ENCODE measurements at places on chromosomes 12 and 14.

DNA sequence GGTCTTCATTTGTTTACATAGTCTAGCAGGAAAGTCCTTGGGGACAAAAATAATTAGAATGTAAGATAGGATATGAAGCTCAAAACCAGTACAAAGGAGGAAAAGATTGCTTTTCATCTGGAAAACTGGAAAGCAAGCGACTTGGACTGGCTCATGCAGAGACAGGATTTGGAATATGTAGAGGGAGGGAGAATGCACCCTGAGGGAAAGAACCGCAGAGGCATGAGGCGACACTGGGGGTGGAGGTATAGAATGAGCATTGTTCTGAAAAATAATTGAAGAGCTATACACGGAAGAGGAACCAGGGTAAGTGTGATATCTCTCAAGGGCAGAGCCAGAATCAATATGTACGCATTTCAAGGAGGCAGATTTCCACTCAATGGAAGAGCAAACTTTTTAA lies 85.5 kb downstream of the PLEKHG3 start:
- DNase-seq, result no peak

GRCh38 chr14:86714575-86714974 lies 1184.6 kb downstream of the FLRT2 start:
- DNase-seq, result no peak

GRCh38 chr12:44021471-44021971 lies 185.6 kb downstream of the TMEM117 start:
- DNase-seq, result no peak

DNA sequence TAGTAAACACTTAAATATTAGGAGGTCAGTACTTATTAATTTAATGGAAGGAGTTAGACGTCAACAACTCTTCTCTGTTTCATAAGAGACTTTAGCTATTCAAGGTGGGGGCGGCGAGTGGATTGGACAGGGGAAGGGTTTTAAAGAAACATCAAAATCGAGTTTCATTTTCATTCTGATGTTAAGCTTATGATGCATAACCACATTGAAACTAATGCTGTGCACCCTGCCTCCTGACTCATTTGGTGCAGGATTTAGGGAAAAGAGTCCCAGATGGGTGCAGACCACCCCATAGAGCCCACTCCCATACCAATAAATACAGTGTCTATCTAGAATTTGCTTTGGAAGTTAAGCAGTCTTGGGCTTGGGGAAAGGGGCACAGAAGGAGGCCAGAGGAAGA lies 7.4 kb downstream of the ZBTB39 start:
- DNase-seq, result peak; percentile 61

DNA sequence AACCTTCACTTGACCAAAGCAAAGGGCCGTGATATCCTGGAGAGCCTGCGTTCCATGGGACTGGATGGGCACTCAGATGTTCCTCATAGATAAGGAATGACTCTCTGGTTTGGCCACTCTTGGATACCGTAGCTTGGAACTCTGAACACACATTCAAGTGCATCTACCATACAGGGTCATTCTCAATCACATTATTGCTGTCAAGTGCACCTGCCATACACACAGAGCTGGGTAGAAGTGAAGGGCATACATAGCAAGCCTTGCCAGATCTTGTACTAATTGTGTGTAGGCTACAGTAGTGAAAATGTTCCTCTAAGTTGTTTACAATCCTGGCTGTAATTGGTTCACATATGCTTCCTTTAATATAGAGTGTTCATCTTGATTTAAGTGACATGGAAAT lies 58.3 kb downstream of the PELI2 start:
- DNase-seq, result no peak

- DNase-seq, result peak; percentile 14
These were observed at the start of gene KCNJ8 for GRCh38 chr12:21774358-21775132. KCNJ8 (minus strand) TSS chr12:21774706; CDS start chr12:21773616, 1,090 bp downstream.

DNA sequence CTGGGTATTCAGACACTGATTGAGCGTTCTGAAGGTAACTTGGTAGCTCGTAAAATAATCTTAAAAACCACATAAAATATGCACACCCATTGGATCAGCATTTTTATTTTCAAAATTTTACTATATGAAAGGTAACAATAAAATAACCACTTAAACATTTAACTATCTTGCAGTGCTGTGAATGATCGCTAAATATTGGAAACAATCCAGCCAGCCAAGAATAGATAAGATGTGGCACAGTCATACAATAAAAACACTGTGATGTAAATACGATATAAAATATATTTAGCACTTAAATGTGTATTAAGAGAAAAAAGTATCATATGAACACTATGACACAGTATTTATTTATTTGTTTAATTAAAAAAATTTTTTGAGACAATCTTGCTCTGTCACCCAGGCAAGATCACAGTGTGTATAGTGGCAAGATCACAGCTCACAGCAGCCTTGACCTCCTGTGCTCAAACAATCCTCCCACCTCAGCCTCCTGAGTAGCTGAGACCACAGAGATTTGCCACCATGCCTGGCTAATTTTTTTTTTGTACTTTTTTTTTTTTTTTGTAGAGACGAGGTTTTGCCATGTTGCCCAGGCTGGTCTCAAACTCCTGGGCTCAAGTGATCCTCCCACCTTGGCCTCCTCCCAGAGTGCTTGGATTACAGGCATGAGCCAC lies 39.4 kb downstream of the SDR9C7 start:
- no peak for DNase-seq

DNA sequence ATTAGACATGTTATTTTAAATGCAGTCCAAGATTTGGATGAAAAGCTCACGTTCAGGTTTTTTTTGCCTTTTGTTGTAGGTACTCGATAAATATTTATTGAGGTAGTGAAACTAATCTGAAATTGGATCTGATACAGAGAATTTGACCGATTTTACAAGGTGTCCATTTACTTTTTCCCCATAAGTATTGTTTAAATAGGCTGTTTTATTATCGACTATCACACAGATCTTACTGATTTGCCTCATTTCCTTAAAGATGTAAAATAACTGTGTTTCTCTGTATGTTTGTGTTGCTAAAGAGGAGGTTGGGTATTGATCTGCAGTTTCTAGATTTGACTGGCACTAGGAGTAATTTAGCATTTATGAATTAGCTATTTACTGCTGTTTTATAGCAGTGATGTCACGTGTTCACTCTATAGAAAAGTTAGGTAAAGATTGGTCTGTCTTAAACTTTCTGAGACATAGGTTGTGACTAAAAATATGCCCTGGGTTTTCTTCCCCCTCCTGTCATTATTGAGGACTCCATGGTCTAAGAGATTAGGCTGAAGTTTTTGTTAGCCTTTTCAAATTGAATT lies 3.5 kb downstream of the RAP1B start:
- no peak for DNase-seq

GRCh38 chr12:51270067-51270950 lies at the start of gene SMAGP:
SMAGP (minus strand) TSS chr12:51270415; CDS start chr12:51269278, 1,137 bp downstream.
- DNase-seq, result peak; percentile 58

DNA sequence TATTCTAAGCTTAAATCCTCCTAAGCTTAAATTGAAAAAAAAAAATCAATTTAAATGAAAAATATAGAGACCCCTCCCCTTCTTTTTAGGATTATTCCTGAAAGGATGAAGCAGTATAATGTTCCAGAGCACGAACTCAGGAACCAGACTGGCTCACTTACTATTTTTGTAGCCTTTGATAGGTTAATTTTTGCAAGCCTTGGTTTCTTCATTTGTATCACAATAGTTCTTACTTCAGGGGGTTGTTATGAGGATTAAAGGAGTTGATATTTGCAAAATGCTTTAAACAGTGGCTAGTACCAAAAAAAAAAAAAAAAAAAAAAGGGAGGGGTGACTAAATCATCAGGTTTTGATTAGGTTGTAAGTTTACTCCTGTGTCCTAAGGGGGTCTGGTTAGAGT lies 3.1 kb upstream of the RBM25 start:
- no peak for DNase-seq

GRCh38 chr12:94498073-94498472 lies 38.4 kb upstream of the CEP83 start:
- no peak for DNase-seq

DNA sequence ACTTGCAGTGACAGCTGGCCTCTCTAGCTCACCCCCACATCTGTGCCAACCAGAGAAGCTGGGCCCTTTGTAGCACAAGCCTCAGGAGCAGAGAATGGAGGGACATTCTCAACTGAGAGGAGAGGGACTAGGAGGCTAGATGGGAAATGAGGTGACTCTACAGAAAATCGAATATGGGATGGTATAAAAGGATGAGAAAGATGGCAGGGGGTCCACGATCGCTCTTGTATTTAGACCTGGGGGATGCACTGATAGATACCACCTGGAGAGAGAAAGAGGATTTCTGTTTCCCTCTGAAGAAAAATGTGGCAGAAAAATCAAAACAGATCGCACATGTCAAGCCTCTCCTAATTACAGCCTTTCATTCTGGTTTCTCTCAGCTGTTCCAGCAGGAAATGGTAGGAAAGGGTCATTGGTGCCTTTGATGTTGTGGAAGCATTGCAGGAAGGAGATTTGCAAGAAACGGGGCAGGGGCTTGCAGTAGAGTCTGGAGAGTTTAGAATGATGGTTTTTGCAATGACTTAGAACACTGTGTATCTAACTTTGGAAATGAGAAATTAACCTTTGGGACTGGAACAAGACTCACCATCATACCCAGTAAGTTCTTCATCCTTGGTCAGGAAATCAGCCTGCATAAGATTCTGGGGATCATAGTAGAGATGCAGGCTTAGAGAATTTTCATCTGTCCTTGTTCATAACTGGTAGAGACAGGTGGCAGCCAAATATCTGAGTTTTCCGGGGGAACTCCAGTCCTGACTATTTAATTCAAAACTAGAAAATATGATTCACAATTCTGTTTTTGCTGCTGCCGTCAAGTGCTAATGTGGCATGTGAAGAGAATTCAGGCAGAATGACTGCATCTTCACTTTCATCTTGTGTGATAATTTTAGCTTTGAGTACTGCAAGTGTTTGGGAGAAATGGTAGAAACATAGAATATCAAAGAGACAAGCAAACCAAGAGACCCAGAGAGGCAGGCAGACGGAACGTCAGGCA lies 98.8 kb downstream of the DAD1 start:
- DNase-seq, result no peak

DNA sequence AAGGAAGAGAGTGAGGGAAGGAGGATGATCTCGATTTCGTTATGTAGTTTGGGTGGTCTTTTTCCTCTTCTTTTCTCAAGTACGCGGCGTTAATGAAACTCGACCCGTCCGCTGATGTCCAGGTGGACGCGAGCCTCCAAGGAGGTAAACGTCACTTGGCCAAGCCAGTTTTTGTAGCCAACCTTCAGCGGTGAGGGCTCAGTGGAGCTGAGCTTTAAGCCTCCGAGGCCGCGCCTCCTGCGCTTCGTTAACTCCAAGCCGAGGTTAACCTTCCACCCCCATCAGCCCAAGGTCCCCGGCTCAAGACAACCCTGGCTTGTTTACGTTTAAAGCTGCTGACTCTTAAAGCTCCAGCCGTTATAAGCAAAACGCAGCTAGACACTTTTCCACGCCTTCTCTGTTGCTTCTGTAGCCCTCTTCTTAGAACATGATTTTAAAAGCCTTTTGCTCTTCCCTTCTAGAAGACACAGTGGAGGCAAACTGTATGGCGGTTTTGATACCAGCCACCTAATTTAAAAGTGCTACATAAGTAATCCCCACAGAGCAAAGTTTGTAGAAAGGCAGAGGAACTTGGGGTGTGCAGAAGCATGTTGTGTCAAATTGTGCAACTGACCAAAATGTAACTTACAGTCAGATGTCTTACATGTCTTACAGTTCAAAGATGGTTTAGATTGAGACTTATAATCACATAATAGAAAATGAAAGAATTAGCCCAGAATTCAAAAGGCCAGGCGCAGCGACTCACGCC lies 923 bp upstream of the ITPR2 start:
- DNase-seq, result peak; percentile 52

DNA sequence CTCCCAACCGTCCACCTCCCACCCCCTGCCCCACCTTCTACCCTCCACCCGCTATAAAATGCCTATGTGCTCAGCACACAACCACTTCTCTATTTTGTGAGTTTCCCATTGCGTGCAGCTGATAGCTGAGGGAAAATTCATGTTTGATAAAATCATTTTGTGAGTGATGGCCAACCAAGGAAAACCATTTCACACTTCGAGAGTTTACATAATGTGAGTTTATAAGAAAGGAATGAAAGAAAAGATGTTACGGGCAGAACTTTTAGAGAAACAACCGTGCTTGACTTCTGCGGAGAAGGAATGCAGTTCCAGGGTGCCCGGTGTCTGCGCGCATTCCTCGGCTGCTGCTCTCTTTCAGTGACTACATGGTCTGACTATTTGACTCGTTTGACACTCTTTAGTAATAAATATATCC lies 140.9 kb downstream of the EFCAB11 start:
- DNase-seq, result no peak

- no peak for DNase-seq
These were observed 14.3 kb upstream of the ATP23 start for GRCh38 chr12:57927086-57927485.

DNA sequence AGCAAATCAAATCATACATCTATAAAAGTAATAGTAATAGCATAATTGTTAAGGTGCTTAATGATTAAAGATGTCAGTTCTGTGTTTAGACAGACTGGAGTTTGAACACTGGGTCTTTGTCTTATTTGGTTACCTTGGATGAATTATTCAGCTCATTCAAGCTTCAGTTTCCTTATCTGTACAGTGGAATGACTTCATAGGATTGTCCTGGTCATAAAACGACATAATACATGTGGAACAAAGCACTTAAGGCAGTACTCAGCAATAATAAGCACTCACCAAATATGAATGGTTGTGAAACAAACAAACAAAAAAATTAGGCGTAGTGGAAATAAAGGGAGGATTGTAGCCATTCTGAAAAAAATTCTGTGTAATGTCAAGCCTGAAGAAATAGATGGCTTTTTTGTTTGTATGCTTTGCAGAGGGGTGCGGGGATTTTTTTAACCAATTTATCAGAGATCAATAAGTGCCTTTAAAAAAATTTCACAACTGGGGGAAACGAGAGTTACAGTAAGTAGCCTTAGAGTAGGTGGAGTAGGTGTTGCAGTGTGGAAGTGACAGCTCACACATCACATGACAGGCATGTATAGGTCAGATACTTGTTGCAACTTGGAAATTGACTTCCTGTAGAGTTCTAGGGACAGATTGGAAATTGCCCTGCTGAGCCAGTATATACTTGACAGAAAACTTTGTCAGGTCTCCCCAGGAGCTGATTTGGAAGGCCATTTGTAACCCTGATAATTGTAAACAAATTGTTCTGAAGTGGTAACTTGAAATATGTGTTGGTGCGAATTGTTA lies 157.7 kb downstream of the SLC15A5 start:
- no peak for DNase-seq

GRCh38 chr12:71057330-71057729 lies 100.5 kb downstream of the TSPAN8 start:
- no peak for DNase-seq

DNA sequence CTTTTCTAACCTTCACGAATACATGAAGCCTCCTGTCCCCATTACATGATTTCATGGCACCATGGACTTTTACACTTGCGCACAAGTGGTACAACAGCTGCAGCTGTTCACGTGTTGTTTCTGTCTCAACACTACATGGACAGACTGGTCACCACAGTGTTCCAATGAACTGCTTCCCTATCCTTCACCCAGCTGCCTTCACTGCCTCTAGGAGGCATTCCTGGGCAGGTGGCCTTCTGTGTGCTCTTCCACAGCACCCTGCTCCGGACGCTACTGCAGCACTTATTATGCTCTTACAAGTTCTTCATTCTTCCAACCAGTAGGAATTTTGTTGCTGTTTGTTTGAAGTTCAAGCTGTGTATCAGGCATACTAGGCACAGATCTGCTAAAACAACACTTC lies 1.5 kb downstream of the MTERF2 start:
- DNase-seq, result no peak
